ENCODE measurements at places on chromosomes 2 and 18.

GRCh38 chr2:241555711-241556110 lies 2.8 kb upstream of the BOK start:
- no peak for DNase-seq

GRCh38 chr18:53610957-53611356 lies 613.5 kb downstream of the MBD2 start:
- DNase-seq, result no peak

DNA sequence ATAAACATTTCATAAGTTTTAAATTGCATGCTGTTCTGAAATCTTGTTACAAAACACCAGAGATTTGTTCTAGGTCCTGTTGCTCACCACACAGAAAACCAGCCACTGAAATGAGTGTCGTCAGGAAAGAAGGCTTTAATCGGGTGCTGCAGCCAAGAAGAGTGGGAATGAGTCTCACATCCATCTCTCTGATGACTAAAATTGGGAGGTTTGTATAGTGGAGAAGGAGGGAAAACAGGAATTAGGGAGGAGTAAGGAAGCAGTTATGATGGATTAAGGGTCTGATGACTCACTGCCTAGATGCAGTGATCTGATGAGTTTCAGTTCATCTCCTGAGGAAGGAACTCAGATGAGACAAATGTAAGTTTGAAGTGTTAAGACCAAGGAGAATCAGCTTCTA lies 42.1 kb upstream of the GPR39 start:
- peak; percentile 15 for DNase-seq

DNA sequence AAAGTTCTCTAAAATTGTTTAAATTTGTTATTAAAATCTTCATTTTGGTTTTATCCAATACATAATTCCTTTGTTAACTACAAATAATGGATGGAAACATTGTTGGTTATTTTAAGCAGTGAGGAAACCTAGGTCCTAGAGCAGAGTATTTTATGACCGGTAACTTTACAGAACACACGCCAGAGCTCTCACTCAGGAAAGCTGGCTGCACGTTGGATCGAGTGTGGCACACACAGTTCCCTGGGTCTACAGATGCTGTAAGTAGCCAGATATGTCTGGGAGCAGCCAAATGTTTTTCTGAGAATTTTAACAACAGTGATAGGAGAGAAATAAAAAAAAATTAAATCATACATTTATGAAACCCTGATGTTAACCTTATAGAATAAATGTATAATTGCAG lies 264.4 kb downstream of the ZNF407 start:
- DNase-seq, result no peak

- DNase-seq, result no peak
These were observed 12.2 kb downstream of the ROCK1 start for GRCh38 chr18:21099442-21099841.

GRCh38 chr2:225289659-225290058 lies 109.9 kb upstream of the NYAP2 start:
- DNase-seq, result no peak

GRCh38 chr2:172038121-172038520 lies 38.4 kb downstream of the METAP1D start:
- DNase-seq, result no peak

DNA sequence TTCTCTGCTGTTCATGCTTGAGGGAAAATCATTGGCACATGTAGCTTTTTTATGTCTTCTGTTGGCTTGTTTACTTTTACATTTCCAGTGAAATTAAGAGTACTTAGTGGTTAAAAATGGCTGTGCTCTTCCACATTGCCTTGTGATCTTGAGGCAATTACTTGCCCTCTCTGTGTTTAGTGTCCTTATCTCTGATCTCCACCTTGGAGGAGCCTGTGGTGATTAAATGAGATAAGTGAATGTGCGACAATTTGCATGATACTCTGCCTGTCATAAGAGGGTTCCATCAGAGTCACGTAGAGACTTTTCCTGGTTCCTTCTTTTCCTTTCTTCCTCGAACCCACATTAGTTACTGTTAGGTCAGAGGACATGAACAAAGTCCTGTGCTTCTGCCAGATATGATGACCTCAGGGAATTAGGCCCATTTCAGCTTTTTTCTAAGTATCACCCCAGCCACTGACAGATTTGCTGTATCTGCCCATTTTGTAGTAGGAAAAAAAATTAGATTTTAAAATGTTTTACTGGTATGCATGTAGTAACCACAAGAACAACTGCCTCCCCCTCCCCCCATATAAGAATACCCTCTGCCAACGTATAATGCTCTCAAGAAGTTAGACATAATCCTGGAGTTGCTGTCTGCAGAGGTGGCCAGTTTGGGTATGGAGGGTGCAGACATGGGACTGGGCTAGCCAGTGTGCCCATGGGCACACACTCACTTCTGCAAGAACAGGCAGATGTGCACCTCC lies 51.9 kb downstream of the TET3 start:
- no peak for DNase-seq

GRCh38 chr2:174561972-174562370 lies 35.6 kb downstream of the WIPF1 start:
- no peak for DNase-seq

DNA sequence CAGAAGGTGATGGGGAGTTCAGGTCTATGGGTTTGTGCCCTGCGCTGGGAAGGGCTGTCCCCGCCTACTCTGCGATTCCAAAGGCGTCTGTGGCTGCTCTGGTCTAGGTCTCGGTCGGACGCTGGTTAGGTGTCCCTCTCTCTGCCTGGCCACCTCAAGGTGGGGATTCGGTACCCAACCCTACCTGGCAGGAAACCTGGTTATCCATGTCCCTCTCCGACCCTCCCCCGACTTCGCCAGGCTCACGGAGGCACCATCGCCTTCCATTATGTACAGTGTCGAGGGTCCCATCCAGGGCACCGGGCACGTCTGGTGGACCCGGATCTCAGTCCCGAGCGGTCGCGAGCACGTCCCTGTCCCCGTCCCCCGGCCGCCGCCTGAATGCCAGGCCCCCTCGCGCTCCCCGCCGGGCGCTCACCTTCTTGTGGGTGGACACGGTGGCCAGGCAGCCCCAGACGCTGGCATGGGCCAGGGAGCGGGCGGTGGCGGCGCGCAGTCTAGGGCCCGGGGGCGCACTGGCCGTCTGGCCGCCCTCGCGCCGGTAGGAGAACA lies 628 bp downstream of the CREG2 start:
- DNase-seq, result no peak

DNA sequence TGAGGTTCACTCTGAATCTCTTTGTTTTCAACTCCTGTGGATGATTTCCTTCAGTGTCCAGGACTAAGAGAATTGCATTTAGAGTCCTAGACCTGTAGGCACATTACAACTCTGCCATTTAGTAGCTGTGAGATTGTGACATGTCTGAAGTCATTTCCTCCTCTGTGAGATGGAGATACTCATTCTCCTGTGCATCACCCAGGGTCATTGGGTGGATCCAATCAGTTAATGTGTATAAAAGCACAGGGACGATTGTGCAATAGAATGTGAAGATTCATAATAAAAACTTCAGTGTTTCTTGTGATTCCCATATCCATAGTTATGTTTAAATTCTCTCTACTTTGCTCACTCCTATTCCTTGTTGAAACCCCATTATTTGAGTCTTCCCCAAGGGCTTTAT lies 113.6 kb downstream of the DIS3L2 start:
- no peak for DNase-seq

DNA sequence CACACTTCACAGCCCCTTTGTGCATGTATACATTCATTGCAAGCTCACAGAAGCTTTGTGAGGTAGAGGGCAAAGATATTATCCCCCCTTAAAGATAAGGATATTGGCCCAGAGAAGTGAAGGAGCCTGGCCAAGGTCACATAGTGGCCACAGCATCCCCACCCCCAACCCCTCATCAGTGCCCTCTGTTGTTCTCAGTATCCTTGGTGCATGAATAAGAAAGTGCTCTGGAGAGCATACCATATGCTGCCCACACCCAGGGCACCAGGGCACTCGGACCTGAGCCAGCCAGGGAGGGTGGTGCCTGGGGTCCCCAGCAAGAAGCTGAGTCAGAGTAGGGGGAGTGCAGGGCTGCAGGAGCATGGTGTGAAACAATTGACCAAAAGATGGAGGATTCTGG lies 3.3 kb downstream of the DYSF start:
- DNase-seq, result no peak

DNA sequence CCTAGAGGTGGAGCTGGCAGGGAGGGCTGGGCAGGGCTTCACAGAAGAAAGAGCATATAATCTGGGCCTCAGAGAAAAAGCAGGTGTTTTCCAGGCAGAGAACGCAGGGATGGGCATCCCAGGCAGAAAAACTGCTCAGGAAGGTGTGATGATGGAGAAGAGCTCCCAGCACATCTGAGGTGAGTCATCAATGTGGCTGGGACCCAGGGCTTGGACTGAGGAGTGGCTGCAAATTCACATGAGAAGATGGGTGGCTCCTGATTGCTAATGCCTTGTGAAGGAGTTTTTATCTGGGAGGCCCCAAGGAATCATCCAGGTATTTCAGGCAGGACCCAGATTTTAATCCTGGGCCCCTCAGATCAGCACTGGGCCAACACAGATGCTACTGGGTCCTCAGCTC lies 10.2 kb downstream of the IL1F10 start:
- no peak for DNase-seq

DNA sequence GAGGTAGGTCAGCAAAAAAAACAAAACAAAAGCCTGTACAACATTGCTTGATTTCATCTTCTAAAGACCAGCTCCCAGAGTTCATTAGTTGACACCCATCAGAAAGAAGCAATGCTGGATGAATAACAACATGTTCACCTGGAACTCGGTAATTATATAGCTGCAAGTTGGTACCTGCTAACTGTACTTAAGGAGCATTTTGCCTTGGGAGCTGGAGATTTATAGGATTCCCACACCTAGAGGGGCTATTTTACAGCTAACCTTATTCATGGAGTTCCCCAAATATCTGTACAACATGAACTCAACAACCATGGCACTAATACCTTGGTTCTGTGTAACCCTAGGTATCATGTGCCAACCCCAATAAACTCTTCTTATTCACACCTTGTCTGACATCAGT lies 281.1 kb upstream of the NCKAP5 start:
- no peak for DNase-seq

GRCh38 chr2:22634167-22634566 lies 750.8 kb upstream of the KLHL29 start:
- no peak for DNase-seq

DNA sequence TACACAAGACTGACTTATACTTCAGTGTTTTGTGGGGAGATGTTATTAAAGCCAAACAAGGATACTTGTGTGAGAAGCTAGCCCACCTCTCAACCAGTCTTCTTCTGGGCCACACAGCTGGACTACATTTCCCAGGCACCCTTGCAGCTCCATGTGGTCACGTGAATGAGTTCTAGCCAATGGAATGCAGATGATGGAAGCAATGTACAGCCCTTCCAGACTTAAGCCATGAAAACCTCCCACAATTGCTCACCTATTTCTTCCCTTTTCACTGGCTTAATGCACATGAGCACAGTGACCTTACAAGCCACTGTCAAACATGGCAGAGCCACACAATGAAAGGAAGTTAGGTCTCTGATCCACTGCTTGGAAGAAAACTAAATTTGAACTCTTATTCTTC lies 20.4 kb upstream of the FEZ2 start:
- peak; percentile 47 for DNase-seq

DNA sequence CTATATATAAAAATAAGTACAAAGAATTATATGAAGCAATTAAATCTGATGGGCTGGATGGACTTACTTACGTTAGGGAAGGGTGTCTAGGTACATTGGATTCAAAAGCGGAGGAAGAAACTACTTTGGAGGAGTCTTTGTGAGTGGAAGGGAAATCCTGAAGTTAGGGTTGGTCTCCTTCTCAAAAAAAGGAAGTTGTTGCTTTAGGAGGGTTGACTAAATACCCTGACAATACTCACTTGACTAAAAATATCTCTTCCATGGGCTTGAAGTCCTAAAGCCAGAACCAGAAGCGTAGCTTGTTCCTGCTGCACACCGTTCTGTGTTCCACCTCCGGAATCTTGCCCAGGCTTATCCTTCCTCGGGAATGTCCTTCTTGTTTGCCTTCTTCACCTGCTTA lies 143.3 kb upstream of the ZEB2 start:
- no peak for DNase-seq

GRCh38 chr2:163717515-163717914 lies 18.3 kb downstream of the FIGN start:
- DNase-seq, result no peak

- DNase-seq, result no peak
These were observed 209.8 kb downstream of the NEDD4L start for GRCh38 chr18:58253871-58254270.

DNA sequence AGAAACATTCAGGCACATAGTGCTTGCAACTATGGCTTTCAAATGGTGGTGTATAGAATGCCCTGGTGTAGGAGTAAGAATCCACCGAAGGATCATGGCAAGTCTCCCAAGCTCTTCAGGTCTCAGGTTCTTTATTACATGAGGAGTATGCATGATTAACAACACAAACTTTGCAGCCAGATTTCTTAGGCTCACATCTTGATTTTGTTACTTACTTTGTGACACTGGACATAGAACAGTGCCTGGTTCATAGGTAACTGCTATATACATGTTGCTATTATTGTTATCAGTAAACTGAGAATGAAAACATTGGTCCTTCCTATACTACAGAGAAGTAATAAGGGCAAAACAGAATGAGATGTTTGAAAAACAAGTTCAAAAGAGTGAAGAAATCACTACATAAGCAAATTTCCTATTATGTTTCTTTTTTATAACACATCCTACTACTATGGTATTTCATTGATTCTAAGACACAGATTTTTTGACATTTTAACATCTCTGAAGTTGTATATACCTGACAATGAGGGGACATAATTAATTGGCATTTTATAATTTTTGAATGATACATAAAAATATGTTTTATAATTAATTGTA lies 284.9 kb downstream of the C1D start:
- DNase-seq, result no peak

GRCh38 chr2:130912471-130912870 lies 75.8 kb downstream of the ARHGEF4 start:
- no peak for DNase-seq

DNA sequence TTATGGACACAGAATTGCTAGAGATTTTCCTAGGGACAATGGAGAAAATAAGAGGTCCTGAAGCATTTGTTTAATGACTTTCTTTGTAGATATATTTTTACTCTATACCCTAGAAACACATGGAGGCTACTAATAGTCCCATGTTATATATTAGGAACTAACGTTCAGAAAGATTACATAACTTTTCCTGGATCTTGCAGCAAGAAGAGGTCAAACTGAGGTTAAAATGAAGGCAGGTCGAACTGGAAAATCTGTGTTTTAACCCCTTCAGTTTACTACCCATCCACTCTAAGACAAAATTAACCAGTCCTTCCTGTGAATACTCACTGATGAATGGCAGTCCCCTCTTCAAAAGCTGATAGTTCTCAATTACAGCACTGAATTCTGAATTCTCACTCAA lies 1415.8 kb upstream of the CELF4 start:
- no peak for DNase-seq

GRCh38 chr18:48326901-48327675 lies 82.1 kb downstream of the ZBTB7C start:
- peak; percentile 12 for DNase-seq

Measured in fibroblast of skin of left quadriceps (primary cell).